ENCODE measurements at places on chromosomes 4 and X. TPM values are rescaled to one million over a fixed set of nuclear protein-coding genes. Genes with fewer than 3 reads are reported as not detected.

GRCh38 chr4:7842384-7843279 is 97.0 kb downstream of the AFAP1 start:
- DNase-seq, result no peak

- no peak for DNase-seq
Measured at GRCh38 chr4:52410971-52411370, 248.1 kb downstream of the USP46 start.

- no peak for DNase-seq
Measured at GRCh38 chr4:174096456-174096855, 187.0 kb downstream of the FBXO8 start.

Gene ARHGEF38
- total RNA-seq, result not detected

Gene SUPT20HL1
- total RNA-seq, result not detected

Gene MEPE
- total RNA-seq, result not detected
